ENCODE measurements at places on chromosomes 7 and 10.

DNA sequence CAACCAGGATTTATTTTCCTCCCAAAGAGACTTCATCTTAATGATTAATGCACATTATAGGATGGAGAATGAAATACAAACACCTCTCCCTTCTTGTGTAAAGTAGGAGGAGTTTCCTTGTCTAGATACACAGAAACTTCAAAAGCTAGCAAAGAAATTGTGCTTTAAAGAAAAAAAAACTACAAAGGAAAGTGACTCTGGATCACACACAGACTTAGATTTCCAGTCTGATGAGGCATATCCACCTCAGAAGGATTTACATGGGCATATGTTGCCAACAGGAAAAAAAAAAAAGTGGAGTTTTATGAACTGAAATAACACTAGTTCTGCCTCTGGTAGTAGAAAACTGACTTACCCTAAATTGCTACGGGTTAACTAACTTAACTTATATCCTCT lies 449.6 kb downstream of the KCNMA1 start:
- no peak for DNase-seq

GRCh38 chr10:24900888-24901685 lies 51.3 kb downstream of the PRTFDC1 start:
- DNase-seq: no peak

GRCh38 chr7:95596198-95597063 lies at the start of gene PDK4:
TSS of gene PDK4 (minus strand) at chr7:95596516. CDS start at chr7:95596293, 223 bp downstream.
- peak; percentile 33 for DNase-seq

GRCh38 chr7:25565949-25566348 lies 337.7 kb upstream of the NPVF start:
- peak; percentile 54 for DNase-seq

- no peak for DNase-seq
These were observed 120.3 kb downstream of the ZNF438 start for GRCh38 chr10:30911303-30911863.

GRCh38 chr10:79883986-79884385 lies 57.4 kb downstream of the NUTM2E start:
- no peak for DNase-seq

GRCh38 chr7:155517969-155518368 lies 28.4 kb downstream of the CNPY1 start:
- no peak for DNase-seq

DNA sequence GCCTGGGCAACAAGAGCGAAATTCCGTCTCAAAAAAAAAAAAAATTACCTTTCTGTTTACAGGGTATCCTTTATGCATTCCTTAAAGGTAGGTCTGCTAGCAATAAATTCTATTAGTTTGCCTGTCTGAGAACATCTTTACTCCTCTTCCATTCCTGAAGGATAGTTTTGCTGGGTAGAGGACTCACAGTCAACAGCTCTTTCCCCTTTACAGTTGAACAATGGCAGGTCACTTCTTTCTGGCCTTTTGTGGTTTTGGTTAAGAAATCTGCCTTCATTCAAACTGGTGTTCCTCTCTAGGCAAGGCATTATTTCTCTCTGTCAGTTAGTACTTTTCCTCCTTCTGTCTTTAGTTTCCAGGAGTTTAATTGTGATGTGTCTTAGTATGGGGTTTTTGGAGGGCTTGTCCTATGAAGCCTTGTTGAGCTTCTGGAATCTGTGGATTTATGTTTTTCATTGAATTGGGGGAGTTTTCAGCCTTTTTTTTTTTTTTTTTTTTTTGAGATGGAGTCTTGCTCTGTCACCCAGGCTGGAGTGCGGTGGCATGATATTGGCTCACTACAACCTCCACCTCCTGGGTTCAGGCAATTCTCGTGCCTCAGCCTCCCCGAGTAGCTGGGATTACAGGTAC lies 4.8 kb upstream of the DNAAF5 start:
- no peak for DNase-seq

DNA sequence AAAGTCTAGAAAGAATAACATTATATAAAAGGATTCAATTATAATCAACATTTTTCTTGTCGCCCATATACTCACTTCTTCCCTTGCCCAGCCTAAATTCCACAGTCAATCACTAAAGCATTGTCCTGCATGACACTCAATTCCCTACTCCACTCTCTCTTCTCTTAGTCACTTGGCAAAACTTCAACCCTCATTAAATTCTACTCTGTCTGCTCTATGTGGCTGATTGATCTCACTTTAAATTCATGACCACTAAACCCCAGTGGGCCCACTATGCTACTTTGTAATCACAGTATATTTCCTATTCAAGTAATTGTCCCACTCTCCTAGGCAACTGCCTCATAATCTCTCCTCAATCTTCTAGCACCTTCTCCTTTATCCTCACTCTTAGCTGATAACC lies 54.1 kb downstream of the MTERF1 start:
- DNase-seq: no peak

- DNase-seq: peak; percentile 12
These were observed 82.7 kb downstream of the PAX2 start for GRCh38 chr10:100827819-100828737.

- peak; percentile 10 for DNase-seq
These were observed 93.6 kb upstream of the RSU1 start for GRCh38 chr10:16910793-16911164.

GRCh38 chr10:133274751-133275683 lies 1.7 kb downstream of the ADAM8 start:
- peak; percentile 85 for DNase-seq

DNA sequence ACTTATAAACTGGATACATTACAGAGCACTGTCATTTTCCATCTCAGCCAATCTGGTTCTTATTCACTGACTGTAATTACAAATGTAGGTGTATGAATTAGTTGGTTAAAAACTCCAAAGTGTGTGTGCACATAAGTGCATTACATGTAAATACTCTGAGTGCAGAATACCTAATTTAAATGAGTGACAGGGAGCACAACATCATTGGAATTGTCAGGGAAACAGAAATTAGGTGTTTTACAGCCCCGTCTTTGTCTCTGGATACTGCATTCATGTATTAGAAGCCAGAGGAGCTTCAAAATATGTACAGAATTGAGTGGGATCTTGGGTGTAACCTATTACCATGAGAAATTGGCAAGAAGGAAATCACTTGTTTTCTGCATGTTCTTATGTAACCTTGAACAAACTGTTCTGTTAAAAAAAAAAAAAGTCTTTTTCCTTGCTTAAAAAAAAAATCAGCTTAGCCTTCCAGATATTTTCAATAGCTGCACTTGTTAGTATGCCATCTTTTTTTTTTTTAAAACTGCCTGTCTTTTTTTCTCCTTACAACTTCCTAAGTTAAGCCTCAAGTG lies 31.1 kb downstream of the CELF2 start:
- DNase-seq: no peak

GRCh38 chr10:75408911-75409885 lies 7.6 kb upstream of the ZNF503 start:
- peak; percentile 36 for DNase-seq

DNA sequence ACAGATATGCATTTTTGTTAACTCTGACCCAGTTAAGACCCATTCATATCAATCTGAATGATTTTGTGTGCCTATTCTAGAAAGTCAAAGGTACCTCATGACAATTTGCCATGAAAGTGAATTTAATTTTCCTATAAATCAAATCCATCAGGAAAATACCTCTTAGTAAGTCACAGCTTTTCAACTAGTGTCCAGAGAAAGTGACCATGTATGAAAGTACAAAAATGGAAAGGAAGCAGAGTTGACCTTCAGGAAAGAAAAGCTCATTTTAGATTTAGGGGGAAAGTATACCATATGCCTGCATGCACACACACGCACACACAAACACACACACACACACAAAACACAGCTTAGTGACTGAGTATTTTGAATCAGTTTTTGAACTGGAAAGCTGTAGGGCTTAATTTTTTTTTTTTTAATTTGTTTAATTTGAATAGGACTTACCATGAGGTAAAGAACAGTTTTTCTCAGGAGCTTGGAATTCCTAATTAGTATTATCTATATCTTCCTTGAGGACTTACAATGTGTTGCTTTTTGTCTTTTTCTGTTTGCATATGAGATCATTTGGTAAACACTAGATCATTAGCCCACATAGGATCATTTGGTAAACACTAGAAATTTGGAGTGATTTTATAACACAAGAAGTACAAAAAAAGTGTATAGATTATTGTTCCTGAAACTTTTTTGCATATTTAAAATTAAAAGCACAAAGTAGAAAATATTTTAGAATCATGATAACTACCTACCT lies 61.6 kb downstream of the ZNF277 start:
- no peak for DNase-seq

GRCh38 chr10:88883448-88883809 lies 3.4 kb downstream of the STAMBPL1 start:
- no peak for DNase-seq

DNA sequence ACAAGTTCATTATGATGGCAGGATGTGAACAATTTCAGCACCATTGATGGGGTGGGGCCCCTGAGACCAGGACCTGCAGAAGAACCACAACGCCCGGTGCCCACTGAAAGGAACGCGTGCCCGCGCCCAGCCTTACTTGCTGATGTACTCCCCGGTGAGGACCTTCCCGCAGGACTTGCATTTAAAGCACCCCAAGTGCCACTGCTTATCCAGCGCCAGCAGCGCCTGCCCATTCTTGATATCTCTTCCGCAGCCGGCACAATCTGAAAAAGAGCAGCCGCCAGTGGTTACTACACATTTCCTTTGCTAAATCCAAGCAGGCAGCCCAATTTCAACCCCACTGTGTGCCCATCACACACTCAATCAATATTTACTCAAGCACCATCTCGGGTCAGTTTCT lies 110.6 kb downstream of the ABLIM1 start:
- DNase-seq: no peak

GRCh38 chr10:101007915-101008822 lies 8.6 kb downstream of the LZTS2 start:
- DNase-seq: no peak

GRCh38 chr10:182441-183201 lies 47.4 kb downstream of the ZMYND11 start:
- DNase-seq: no peak

- DNase-seq: no peak
These were observed 24.9 kb downstream of the CALML3 start for GRCh38 chr10:5549462-5550249.

GRCh38 chr7:3955751-3956696 lies 655.0 kb downstream of the SDK1 start:
- no peak for DNase-seq

DNA sequence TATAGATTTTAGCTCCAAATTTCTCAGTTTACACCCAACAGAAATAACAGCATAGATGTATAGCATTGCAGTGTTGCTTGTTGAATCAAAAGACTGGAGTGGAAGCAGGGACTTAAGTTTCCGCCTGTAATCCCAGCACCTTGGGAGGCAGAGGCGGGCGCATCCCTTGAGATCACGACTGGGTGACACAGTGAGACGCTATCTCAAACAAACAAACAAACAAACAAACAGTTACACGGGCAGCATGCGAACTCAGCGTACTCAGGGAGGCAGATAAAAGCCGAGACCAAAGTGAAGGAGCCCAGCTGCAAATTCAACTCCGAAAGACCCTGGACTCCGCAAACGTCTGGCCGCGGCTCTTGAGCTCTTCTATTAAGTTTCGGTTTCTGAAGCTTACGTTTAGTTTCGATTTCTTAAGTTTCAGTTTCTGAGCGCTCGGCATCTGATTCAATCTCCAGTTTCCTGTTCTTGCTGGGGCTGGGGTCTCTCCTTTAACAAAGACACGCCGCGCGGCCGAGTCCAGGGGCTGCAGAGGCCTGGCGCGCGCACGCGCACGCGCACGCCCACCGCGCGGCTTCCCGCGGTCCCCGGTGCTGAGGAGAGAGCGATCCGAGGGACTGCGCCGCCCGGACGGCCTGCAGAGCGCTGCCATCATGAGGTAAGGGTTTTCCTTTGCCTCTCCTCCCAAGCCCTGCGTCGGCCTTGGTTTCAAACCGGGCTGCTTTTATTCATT lies at the start of gene IFIT5:
Gene IFIT5 (plus strand): TSS at position 423 of the 733 bp plus-strand sequence. CDS start 231 bp downstream, at position 654.
- DNase-seq: peak; percentile 64
